Activated T-helper 1 cell treated with anti-CD3 and anti-CD28 coated beads, Interleukin-12 subunit alpha, Interleukin-12 subunit beta, Interleukin-2, Interleukin-4 antibody, amounts not matched to agents 30 ng/mL and 10 ng/mL and 1 ng/mL, durations not matched to agents 14 hours and 24 hours and 36 hours (primary cell): ENCODE measurements at places on chromosomes 2 and 18. TPM values are rescaled to one million over a fixed set of nuclear protein-coding genes. Genes with fewer than 3 reads are reported as not detected.

GRCh38 chr2:54667726-54668650 is 55.5 kb upstream of the EML6 start:
- DNase-seq, result no peak

The KLHL14 gene
- total RNA-seq, result not detected in 2 replicates

DNA sequence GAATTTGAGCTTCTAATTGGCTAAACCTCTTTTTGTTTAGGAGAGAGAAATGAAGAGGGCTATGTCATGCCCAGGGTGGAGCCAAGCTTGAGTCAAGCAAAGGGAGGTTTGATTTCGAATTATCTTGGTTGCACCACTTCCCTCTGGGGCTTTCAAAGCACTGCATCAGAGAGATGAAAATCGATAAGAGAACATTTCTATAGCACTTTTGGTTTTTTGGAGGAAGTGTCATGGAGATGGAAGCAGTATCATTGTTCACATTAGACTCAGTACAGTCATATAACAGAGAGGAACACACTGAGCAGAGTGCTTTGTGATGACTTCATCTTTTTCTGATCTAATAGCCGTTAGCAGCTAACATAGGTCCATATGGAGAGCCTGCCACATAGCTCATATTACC is 120.3 kb upstream of the UXS1 start:
- no peak for DNase-seq

The GBX2 gene
- not detected in 2 replicates for total RNA-seq

DNA sequence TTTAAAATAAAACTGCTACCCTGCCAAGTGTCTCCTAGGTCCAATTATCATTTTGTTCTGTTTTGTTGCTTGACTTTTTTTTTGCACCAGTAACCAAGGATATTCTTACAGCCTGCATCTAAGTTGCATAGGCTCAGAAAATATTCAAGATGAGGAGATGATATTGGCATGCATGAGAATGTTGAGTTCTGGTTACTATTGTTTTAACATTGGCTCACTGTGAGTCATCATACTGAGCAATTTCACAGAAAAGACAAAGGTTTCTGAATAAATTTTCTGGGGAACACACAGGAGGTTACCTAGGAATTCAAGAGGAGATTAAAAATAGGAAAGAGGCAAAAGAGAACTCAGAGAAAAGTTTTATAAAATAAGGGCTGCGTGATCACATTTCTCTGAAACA is 84.8 kb upstream of the POU3F3 start:
- DNase-seq, result no peak

DNA sequence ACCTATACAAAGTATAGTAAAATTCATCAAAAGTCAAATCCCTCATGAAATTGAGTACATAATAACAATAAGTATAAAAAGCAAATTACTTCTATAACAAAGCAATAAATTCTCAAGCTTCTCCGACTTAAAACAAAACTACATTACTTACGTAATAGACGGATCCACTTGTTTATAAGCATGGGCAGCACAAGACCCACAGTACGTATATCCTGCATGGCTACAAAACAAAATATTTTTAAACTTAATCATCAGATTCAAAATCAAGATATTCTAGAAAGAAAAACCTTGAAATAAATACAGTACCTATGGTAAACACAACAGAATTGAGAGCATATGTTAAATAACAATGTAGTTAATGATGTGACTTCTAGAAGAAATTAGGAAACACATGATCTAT is 78.9 kb downstream of the MEMO1 start:
- DNase-seq, result no peak

DNA sequence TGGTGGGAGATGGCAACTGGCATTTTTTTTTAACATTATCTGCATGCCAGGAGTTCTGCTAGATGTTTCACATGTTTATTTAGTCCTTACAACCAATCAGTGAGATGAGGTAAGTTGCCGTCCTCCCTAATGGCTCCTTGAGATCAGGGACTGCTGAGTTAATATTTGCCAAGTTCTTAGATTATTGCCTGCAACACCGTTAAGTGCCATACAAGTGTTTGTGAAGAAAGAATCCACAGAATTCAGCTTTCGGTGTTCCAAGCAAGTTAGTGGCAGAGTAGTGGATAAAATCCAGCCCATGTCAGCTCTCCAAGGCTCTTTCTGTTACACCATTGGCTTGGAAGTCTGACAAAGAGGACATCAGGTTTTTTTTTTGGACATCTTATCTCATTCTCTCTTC is 95.9 kb downstream of the C1QL2 start:
- no peak for DNase-seq

GRCh38 chr2:122011493-122012270 is 256.2 kb downstream of the TSN start:
- DNase-seq, result no peak

DNA sequence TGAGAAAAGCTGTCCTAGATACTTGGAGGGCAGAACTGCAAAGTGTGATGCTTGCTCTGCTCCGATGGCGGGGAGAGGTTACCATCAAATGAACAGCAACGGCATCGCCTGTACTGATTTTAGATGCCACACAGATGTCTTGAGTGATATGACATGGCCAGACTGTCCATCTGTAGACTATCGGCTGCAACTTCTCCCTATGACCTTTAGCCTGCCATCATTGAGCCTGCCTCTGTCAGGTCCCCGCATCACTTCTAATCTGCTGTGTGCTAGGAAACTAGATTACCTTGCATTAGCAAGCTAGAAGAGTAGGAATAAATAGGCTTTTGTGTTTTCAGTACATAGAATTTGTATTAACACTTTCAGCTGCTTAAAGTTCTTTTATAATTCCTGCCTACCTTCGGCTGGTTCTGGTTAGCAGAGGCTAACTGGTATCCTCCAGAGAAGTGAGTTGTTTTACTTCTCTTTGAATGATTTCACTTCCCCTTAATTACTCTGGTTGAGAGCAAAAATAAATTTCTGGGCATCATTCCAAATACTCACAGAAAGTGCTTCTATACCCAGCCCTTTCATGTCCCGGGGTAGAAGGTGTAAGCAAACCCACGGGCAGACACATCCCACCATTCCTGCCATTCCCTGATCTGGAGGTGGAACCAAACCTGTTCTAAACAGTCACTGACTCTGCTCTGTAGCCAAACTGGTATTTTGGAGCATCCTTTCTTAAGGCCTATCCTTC is 24.0 kb downstream of the GAREM2 start:
- DNase-seq, result no peak

The DNAH6 gene
- 0.12 and 0.16 TPM in 2 replicates for total RNA-seq

- DNase-seq, result no peak
These were observed 328.7 kb downstream of the SMAD2 start for GRCh38 chr18:47601581-47602272.

GRCh38 chr2:74439803-74440377 is 1.8 kb downstream of the RTKN start:
- DNase-seq, result no peak

The PROC gene
- 0.29 TPM in 2 replicates for total RNA-seq

The TTC39C gene
- total RNA-seq, result 28.8 and 31.8 TPM in 2 replicates
